ENCODE measurements at places on chromosomes 1 and 21. TPM values are rescaled to one million over a fixed set of nuclear protein-coding genes. Genes with fewer than 3 reads are reported as not detected.
A peak's percentile ranks its signal among the peaks of the same experiment; 100 is the strongest.

DNA sequence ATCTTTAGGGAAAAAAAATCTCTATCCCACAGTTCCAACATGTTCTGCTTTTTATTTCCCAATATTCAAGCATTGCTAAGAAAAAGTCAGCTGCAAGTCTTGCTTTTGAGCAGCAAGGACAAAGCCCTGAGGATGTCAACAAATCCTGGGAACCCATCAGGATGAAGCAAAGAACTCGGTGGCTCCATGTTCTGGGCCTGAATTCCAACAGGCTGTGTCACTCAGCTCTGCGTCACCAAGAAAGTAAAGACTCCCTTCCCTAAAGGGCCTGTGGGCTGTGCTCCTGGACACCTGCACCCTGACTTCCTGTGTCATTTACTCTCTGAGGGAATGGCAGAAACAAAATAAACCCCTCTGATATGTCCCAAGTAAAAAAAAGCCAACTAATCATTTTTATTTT is 95.5 kb downstream of the TIAM1 start:
- no peak overlapping the region for H3K4me3 ChIP-seq
- H3K4me1 ChIP-seq, result no peaks in the 10 kb centered on the region
- peaks cover 34% of the 10 kb centered on the region for H3K36me3 ChIP-seq
- no peak overlapping the region for H3K27ac ChIP-seq

The MYBPHL gene
- not detected for total RNA-seq

DNA sequence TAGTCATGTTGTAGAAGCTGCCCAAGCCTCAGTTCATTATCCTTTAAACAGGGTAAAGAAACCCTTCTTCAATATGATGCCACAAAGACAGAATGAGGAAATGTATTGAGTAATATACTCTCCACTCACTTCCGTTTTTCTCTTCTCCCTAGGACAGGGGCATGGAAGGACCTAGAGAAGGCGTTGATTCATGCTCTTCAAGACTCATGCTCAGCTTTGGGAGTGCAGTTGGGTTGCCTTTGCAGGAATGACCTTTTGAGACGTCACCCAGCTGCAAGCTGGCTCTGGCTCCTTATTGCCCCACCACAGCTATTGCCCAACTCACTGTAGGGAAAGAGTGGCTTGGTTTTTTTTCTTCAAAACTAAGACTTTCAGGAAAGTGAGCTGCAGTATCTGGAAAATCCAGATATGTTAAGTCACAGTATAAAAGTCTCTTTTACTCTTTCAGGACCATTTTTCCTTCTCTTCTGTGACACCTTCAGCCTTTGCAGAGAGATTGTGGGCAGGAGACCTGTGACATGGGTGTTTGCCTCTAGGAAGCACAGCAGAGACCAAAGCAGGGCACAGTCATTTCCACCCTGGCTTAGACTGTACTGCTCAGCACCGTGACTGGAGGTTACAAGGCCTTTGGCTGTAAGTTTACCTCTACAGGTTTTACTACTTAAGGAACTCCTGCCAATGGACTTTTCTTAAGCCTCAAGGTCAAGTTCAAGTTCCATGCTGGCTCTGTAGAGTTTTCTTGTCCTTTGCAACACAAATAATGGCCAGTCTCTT is 39.5 kb downstream of the XCL2 start:
- no peak overlapping the region for H3K27ac ChIP-seq
- H3K27me3 ChIP-seq, result no peaks in the 10 kb centered on the region
- no peak overlapping the region for H3K4me3 ChIP-seq
- H3K4me1 ChIP-seq, result peaks cover 76% of the 10 kb centered on the region
- H3K36me3 ChIP-seq, result peaks cover 1% of the 10 kb centered on the region

GRCh38 chr1:215188302-215188950 is 105.9 kb downstream of the KCNK2 start:
- no peaks in the 10 kb centered on the region for H3K4me1 ChIP-seq
- no peak for DNase-seq
- no peaks in the 10 kb centered on the region for H3K27me3 ChIP-seq
- H3K36me3 ChIP-seq, result no peaks in the 10 kb centered on the region

DNA sequence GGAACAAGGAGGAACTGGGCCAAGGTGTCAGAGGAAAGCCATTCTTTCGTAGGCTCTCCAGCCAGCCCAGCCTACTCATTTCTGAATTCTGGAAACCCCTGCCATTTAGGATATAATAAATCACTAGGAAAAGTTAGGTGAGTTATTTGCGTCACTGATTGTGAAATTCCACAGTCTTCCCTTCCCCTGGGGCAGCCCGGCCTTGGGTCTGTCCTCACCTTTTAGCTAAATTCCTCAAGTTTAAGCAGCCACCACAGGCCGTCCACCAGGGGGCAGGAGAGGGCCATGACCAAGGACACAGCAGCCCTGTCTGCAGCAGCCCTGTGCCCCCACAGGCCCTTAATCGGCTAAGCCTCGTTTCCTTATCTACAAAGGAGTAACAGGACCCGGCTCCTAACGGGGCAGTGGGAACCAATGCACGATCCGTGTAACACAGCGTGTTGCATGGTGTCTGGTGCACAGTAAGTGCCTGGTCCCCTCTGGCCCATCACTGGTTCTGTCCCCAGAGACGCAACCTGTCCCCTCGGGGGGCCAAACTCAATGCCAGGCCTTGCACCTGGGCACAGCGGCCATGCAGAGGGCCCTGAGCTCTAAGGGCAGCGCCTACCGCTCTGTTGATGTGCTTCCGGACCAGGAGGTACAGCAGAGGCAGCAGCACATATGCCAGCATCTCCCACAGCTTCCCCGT is 18.1 kb downstream of the GPR157 start:
- H3K4me3 ChIP-seq, result peak overlapping the region; percentile 12
- DNase-seq, result peak; percentile 91
- no peaks in the 10 kb centered on the region for H3K36me3 ChIP-seq

The CYP4A11 gene
- not detected for total RNA-seq

Data from activated T-cell treated with anti-CD3 and anti-CD28 coated beads, Interleukin-2, amount 50 U/mL, for 72 hours (primary cell).